CD4-positive, alpha-beta T cell treated with Interleukin-17A for 4 hours (primary cell): ENCODE measurements at places on chromosomes 7 and 10.

DNA sequence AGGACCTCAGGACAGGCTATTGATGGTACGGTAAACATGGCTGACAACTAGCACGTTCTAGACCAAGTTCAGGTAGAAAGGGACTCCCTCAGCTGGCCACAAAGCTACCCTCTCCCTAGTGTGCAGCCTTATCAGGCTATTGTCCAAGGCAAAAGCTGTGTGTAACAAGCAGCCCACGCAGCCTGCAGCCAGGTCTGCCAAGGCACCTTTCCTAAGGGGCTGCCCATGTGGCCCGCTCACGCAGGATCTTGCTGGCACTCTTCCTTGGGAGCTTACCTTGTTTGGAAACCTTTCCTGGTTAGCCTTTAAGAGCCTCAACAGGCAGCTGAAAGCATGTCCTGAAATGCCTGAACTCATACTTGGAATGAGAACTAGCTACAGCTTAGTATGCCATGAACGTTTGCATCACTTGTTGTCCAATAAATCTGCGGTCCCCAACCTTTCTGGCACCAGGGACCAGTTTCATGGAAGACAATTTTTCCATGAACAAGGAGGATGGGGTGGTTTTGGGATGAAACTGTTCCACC lies 51.7 kb downstream of the SYPL1 start:
- DNase-seq = no peak

- DNase-seq = no peak
Measured at GRCh38 chr10:17113346-17113745, 16.3 kb downstream of the CUBN start.

GRCh38 chr10:86403183-86403797 lies 36.7 kb upstream of the GRID1 start:
- DNase-seq = no peak

- DNase-seq = no peak
Measured at GRCh38 chr7:6652446-6653011, 15.4 kb downstream of the ZNF316 start.

DNA sequence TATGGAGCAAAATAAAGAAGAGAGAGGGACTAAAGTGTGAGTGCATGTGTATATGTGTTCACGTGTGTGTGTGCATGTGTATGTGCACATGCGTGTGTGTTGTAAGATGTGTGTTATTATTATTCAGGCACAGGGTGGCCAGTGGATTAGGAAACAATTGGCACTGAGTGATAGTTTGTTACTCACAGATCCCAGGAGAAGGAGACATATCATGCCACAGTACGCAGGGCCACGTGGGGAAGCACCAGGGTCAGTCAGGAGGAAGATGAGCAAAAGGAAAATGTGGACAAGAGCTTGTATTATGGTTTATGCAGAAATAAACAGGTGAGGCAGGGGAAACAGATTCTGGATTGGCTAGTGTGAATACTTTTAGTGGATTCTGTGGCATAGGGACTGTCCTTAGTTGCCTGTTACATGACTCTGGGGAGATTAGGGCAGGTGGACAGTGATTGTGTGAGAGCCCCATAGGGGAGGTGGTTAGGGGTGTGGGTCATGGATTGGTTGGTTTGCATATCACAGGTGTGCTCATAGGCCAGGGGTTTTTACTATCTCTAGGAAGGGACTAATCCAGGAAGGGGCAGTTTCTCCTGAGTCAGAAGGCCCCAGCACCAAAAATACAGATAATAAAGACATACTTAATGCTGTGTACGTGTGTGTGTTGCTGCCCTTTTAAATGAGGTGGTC lies 90.0 kb downstream of the PLXDC2 start:
- no peak for DNase-seq

DNA sequence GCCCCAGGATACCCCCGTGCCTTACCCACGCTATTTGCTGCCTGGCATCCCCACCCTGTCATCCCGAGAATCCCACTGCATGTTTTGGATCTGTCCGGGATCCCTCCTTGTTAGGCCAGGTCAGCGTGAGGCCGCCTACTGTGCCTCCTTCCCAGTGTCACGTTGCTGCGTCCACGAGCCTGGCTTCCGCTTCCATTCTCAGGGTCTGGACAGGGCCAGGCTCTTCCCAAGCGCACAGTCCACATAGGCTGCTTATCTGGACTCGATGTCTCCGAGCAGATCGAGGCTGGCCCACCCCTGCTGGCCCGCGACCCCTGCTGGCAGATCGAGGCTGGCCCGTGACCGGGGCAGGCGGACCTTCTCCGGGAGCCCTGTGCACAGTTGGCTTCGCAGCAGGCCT lies 27.1 kb downstream of the FOXK1 start:
- no peak for DNase-seq

- DNase-seq = no peak
Measured at GRCh38 chr7:53218730-53219504, 183.5 kb downstream of the POM121L12 start.

DNA sequence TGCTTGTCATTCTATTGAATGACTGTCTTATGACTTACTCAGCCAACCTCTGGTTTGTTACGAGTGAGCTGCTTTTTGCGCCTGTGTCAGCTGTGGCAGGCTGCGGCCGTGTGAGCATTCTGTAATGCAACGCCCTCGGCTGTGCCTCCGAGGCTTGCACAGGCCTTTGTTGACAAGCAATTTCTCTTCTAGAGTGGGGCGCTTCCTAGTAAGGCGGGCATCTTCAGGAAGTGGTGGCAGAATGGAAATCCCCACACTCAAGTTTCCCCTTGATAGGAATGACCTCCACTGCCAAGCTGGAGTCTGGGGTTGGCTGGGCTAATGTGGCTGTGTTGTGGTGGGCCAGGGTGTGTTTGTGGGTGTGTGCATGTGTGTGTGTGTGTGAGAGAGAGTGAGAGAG lies 20.2 kb upstream of the TMEM178B start:
- peak; percentile 48 for DNase-seq

DNA sequence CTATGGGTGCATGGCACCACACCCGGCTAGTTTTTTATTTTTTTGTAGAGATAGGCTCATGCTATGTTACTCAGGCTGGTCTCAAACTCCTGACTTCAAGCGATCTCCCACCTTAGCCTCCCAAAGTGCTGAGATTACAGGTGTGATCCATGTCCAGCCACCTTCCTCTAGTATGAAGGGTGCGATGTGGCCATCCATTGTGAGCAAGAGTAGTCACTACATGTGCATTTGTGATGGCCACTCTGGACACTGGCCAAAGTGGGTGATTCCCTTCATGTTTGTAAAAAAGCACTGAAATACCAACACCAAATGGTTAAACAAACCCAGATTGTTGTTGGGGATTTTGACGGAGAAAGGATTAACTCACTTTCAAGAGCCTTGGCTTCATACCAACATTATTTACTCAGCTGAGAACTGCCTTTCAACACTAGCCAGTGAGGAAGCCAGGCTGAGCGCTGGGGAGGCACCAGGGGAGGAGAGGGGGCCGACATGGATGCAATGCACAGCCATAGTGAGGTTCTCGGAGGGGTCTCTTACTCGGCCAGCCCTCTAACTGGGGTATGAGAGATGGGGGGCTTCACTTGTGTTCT lies 198.1 kb upstream of the LYZL2 start:
- DNase-seq = no peak

DNA sequence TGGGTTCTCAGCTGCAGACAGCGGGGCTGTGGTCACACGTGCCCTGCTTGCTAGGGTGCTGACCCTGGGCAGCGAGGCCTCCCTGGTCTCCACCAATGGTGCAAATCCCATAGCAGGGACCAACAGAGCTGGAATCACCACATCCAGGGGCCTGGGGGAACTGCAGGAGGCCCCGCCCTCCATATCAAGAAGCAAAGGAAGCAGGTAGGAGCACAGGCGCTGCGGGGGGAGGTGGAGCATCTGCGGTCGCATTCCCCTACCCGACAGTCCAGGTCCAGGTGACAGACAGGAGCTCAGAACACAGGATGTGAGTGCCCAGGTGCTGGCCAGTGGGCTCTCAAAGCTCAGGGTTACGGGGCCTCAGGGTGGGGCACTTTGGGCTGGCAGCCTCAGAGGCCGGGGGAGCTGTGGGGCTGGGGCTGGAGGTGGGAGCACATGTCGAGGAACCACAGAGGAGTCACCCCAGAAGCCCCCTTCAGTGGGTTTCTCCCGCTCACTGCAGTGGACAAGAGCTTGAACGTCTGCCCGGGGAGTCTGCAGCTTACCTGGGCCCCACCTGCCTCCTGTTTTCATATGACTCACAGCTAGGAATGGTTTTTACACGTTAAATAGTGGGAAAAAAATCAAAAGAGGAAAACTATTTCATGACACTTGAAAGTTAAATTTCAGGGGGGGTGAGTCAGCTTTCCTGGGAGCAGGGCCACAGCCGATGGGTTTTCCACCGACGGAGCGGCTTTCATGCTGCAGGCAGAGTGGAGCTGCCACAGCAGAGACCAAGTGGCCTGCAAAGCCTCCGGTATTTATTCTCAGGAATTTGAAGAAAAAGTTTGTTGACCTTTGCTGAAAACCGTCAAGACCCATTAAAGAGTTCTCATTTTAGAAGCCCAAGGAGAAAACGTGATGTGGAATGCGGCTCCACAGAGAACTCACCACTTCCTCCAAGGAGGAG lies 148.7 kb upstream of the PPP2R2D start:
- DNase-seq = no peak

- DNase-seq = no peak
Measured at GRCh38 chr10:122154545-122155366, 116.3 kb upstream of the BTBD16 start.

GRCh38 chr10:20745556-20746375 lies 151.3 kb downstream of the NEBL start:
- DNase-seq = no peak

DNA sequence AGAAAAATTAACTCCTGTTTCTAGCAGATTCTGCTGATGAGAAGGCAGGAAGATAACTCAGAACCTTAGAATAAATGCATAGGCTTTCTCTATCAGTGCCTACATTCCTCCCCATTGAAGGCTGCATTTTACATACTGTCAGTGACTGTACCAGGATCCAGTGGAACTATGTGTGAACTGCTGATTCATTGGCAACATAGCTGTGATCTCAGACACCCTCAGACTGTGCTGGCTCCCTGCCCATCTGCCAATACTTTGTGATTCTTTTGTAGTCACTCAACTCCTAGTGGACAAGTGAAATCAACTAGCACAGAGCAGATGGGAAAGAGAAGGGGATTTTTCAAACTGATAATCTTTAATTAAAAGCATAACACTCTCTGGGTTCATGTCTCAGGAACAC lies 375.8 kb downstream of the MDFIC start:
- DNase-seq = no peak

- DNase-seq = no peak
Measured at GRCh38 chr7:26135076-26135475, 16.9 kb upstream of the NFE2L3 start.

- no peak for DNase-seq
Measured at GRCh38 chr10:96271016-96271815, at the start of gene BLNK. Gene BLNK, minus strand, starts transcription at chr10:96271569. Its CDS starts 171 bp downstream, at chr10:96271398.

DNA sequence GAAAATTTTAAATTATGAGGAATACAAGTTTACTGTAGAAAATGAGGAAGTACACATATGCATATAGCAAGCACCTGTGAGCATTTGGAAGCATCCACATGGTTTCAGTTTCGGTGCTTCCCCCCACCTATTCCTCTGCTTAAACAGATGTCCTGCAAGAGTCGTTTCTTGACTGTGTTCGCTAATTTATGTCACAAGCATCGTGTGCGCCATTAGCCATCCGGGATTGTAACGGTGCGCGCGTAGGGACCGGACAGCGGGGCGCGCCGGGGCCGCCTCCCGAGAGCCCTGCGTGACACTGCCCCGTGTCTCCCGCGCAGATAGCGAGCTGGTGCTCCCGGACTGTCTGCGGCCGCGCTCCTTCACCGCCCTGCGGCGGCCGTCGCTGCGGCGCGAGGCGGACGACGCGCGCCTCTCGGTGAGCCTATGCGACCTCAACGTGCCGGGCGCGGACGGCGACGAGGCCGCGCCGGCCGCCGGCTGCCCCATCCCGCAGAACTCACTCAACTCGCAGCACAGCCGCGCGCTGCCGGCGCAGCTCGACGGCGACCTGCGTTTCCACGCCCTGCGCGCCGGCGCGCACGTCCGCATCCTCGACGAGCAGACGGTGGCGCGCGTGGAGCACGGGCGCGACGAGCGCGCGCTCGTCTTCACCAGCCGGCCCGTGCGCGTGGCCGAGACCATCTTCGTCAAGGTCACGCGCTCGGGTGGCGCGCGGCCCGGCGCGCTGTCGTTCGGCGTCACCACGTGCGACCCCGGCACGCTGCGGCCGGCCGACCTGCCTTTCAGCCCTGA lies 90.9 kb downstream of the NEURL1 start:
- peak; percentile 79 for DNase-seq

DNA sequence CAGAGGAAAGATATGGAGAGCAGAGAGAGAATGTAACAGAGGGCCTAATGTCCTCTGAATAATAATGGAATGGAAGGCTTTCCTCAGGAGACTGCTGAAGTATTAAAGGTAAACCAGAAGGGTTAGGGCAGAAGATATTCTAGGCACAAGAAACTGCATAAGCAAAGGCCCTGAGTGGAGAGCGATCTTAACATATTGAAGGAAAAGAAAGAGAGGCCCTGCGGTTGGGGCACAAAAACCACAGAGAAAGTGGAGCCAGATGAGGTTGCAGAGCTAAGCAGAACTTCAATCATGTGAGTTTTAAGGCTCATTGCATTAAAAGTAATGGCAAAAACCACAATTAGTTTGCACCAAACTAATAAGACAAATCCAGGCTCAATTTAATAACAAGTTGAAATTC lies 115.8 kb upstream of the VSTM2A start:
- DNase-seq = no peak

DNA sequence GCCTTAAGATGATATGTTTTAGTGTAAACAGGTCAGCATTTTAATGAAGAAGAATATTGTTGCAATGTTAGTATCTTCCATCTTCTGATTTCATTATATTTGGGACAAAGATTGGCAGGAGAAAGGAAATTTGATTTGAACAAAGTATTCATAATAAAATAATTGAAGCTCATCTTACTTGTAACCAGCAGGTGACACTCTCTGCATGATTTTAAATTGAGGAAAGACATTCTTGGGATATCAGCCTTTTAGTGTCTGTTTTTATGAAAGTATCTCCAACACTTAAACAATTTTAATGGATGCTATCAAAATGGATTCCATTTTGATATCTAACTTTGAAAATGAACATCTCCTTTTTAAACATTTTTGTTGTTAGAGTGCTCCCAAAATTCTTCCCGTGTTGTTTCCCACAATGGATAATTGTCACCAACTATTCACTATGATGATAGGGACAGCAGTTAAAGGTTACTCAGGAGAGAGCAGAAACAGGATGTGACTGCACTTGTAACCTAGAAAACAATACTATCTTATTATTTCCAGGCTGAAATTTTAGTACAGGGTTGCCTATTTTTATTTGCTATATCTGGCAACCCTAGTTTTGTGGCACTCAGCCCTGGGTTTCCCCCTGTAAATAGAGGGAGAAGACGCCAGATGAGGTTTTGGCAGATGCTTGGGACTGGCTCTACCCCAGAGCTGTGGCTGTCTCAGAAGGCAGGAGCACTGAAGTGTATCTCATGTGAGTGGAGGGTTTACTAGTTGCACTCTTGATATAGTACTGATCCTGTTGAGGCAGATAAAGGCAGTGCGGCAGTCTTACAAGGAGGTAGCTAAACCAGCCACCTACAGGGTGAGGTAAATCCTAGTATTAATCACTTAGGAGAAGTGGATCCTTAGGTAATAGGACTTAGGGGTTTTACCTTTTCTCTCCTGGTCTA lies 31.0 kb upstream of the ABCB4 start:
- DNase-seq = no peak

- no peak for DNase-seq
Measured at GRCh38 chr7:42694894-42695507, 216.9 kb downstream of the C7orf25 start.

GRCh38 chr7:31373337-31374289 lies 33.1 kb upstream of the NEUROD6 start:
- DNase-seq = no peak
